Activated T-cell treated with anti-CD3 and anti-CD28 coated beads, Interleukin-2, amount 50 U/mL, for 24 hours (primary cell): ENCODE measurements at places on chromosomes 4 and X.

- H3K27ac ChIP-seq = no peak overlapping the region
- peaks cover 4% of the 10 kb centered on the region for H3K4me1 ChIP-seq
- DNase-seq = no peak
Measured at GRCh38 chr4:150411520-150411919, 170.4 kb upstream of the MAB21L2 start.

DNA sequence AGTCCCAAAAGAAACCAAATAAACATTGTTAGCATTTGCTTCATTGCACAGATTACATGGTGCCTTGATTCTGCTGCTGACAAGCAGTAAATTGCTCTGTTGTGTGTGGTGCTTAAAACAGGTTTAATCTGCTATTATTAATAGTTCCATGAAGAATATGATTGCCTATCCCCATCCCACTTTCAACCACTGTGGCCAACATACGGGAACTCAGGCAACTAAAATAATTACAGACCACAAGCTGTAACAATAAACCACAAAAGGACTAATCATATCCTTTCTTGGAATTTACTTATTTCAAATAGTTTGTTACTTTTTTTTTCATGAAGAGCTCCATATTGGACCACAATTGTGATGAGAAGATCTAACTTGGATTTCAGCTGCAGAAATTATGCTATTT is 131.5 kb downstream of the PACRGL start:
- H3K36me3 ChIP-seq = no peaks in the 10 kb centered on the region
- H3K4me1 ChIP-seq = no peaks in the 10 kb centered on the region
- no peak for DNase-seq
- no peak overlapping the region for H3K4me3 ChIP-seq

DNA sequence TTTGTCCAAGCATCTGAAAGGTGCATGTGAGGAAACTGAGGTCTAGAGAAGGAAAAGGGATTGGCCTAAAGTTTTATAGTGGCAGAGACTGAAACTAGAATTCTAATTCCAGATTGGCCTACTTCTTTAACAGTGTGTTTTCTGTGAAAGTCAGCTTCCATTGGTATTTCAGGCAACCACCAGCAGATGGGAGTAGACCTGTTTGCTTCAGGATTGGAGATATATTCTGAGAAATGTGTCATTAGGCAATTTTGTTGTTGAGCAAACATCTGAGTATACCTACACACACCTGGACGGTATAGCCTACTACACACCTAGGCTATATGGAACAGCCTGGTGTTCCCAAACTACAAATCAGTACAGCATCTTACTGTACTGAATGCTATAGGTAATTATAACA is 207.3 kb upstream of the RADX start:
- peaks cover 47% of the 10 kb centered on the region for H3K27me3 ChIP-seq
- no peaks in the 10 kb centered on the region for H3K4me1 ChIP-seq
- no peak for DNase-seq
- no peak overlapping the region for H3K4me3 ChIP-seq
- H3K27ac ChIP-seq = no peak overlapping the region
- H3K36me3 ChIP-seq = no peaks in the 10 kb centered on the region

DNA sequence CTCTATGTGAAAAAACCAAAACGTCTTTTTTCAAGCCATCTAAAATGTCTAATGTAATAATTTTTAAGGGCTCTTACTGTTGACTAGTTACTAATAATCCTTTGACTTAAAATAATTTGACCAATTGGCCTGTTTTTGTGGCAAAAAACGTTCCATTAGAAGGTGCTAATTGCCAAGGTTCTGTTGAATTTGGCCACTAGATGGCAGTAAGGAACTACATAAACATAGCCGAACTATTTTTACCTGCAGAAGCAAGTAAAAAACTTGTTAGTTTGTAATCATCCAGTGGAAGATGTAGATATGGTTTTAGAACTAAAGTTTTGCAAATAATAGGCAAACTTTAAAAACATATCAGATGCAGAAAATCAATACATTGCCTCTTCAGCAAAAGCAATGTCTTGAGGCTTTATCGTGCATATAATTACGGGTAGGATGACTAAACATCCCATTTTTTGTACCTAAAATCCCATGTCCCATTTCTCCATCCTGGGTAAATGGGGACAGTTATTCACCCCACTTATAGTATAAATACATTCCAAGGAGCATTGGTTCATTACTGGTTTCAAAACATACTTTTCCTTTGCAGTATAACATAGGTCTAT is 57.6 kb downstream of the PROM1 start:
- peaks cover 15% of the 10 kb centered on the region for H3K4me1 ChIP-seq
- no peak overlapping the region for H3K4me3 ChIP-seq
- no peaks in the 10 kb centered on the region for H3K36me3 ChIP-seq

DNA sequence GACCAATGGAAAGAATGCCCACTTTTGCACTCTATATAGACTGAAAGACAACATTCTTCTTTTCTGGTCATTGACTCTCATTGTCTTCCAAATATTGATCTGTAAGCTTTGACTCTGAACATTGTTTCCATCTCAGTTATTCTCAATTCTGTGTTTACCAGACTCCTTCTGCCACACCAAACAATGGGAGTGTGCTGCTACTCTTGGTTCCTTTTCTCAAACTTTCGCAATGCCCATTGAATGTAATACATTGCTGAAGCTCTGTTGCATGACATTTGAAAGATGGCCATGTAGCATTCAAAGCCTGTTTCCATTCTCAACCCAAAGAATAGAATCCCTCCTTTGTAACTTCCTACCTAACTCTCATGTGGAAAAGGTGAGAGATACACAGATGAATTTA is 136.2 kb downstream of the BTC start:
- H3K27me3 ChIP-seq = peaks cover 3% of the 10 kb centered on the region
- no peaks in the 10 kb centered on the region for H3K36me3 ChIP-seq
- H3K4me3 ChIP-seq = no peak overlapping the region
- peaks cover 2% of the 10 kb centered on the region for H3K4me1 ChIP-seq
- no peak overlapping the region for H3K27ac ChIP-seq

- H3K4me1 ChIP-seq = no peaks in the 10 kb centered on the region
- no peak overlapping the region for H3K27ac ChIP-seq
- no peaks in the 10 kb centered on the region for H3K36me3 ChIP-seq
- no peak overlapping the region for H3K4me3 ChIP-seq
Measured at GRCh38 chrX:8939322-8939721, 94.6 kb downstream of the FAM9B start.

DNA sequence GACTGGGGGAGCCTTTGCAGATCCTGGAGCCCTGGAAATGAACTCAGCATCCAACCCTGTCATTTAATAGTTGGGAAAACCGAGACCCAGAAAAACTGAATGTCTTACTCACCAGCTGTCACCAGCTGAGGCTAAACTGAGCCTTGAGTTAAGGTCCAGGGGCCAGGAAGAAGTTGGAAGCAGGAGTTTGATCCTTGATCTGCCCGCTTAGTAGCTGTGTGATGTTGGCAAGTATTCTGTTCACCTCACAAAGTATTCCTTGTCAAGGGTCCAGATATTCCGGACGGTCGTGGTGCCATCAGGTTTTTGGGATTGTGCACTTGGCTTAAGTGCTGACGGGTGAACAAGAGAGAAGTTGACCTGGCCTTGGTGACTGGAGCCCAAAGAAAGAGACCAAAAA is 30.7 kb upstream of the PROM1 start:
- no peaks in the 10 kb centered on the region for H3K4me1 ChIP-seq
- H3K4me3 ChIP-seq = no peak overlapping the region
- H3K27ac ChIP-seq = no peak overlapping the region
- peaks cover 20% of the 10 kb centered on the region for H3K27me3 ChIP-seq
- no peak for DNase-seq

DNA sequence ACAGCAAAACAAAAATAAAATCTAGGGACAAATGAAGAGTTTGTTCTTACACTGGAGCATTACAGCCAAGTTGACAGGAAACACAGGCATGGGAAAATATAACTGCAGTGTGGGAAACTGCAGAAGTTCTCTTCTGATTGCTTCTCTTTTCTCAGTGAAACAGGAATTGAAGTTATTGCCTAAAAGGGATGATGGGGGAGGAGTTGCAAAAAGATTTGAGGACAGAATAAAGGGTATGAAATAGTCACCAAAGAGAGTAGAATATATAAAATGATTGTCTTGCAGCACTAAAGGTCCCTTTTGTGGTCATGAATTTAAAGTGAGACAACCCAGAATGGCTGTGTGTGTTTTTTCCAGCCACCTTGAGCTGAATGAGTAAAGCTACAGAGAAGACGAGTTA is 103.7 kb downstream of the JADE1 start:
- no peaks in the 10 kb centered on the region for H3K36me3 ChIP-seq
- no peak overlapping the region for H3K4me3 ChIP-seq
- no peak for DNase-seq
- no peaks in the 10 kb centered on the region for H3K27me3 ChIP-seq
- peaks cover 6% of the 10 kb centered on the region for H3K4me1 ChIP-seq

GRCh38 chr4:113607998-113608397 is 153.5 kb downstream of the CAMK2D start:
- peak overlapping the region; percentile 71 for H3K27ac ChIP-seq
- H3K4me1 ChIP-seq = peaks cover 43% of the 10 kb centered on the region
- no peak for DNase-seq
- no peak overlapping the region for H3K4me3 ChIP-seq
- H3K27me3 ChIP-seq = no peaks in the 10 kb centered on the region

DNA sequence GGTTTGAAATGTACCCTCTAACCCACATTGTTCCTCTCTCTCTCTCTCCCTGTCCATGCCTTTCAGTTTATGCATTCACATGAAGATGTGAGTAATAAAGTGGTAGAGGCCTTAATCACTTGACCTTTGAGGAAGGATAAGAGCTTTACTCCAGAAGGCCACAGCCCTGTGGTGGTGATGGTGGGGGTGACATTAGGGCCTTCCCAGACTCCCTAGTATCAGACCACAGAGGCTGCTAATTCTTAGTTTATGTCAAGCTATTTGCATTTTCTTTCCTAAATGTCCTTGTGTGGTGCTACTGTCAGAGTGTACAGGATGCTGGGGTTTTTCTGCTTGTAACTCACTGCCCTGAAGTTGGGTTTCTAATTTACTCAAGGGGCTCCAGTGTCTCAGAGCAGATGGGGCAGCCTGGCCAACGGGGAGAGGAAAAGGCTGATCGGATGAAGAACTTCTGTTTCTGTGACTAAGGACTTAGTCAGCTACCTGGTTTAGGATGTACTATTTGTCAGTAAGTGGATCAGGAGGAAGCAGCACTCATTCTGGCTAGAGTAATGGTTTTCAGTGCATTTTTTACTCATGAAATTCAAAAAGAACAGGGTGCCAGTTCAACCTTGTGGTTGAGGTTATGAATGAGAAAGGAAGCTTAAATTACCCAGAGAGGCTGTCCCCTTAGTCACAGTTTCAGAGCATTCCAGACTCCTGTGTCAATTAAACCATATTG is 509.6 kb upstream of the DIPK2B start:
- peak overlapping the region; percentile 89 for H3K27ac ChIP-seq
- H3K36me3 ChIP-seq = no peaks in the 10 kb centered on the region
- H3K27me3 ChIP-seq = peaks cover 50% of the 10 kb centered on the region
- peak; percentile 61 for DNase-seq

DNA sequence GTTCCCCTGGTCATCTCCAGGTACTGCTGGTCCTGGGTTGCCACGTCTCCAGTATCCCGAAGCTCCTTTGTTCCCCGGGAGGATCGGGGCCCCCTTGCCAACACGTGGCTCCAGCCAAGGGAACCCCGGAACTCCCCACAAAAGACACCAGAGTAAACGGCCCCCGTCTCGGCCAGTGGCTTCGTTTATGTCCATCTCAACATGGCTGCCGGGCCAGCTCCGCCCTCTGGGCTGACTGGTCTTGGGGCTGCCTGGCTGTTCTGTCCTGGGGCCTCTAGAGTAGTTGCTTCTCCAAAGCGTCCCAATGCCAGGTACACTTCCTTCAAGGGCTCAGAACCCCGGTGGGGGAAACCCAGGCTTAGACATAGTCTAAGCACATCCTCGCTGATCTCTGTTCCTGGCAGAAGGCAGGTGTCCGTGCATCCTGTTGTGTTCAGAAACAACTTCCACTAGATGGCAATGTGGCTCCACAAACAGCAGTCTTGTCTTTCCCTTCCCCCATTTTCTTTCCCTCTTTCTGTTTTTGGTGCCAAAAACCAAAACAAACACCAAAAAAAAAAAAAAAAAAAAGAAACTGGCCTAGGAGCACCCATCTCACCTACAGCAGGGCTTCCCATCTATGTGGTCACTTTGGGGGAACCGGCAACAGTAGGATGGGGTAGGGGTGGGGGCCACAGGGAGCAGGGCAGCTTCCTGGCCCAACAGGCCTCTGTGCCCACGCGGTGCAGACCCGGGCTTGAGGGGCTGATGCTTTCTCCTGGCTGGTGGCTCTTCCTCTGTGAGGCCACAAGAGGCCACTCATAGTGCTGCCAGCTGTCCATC is 35.3 kb downstream of the NBDY start:
- DNase-seq = peak; percentile 84
- H3K36me3 ChIP-seq = peaks cover 28% of the 10 kb centered on the region
- H3K27ac ChIP-seq = peak overlapping the region; percentile 93
- peak overlapping the region; percentile 86 for H3K4me3 ChIP-seq
- peaks cover 61% of the 10 kb centered on the region for H3K4me1 ChIP-seq

GRCh38 chr4:80409809-80410208 is 74.3 kb downstream of the CFAP299 start:
- H3K4me3 ChIP-seq = no peak overlapping the region
- no peaks in the 10 kb centered on the region for H3K36me3 ChIP-seq
- DNase-seq = no peak
- H3K27ac ChIP-seq = no peak overlapping the region
- no peaks in the 10 kb centered on the region for H3K27me3 ChIP-seq
- H3K4me1 ChIP-seq = no peaks in the 10 kb centered on the region

- H3K36me3 ChIP-seq = no peaks in the 10 kb centered on the region
- peak; percentile 39 for DNase-seq
- peaks cover 13% of the 10 kb centered on the region for H3K4me1 ChIP-seq
- H3K4me3 ChIP-seq = peak within 1 kb of the TSS; percentile 68
- no peak within 1 kb of the TSS for H3K27ac ChIP-seq
Measured at GRCh38 chr4:52750819-52751486, at the start of gene ERVMER34-1. TSS of gene ERVMER34-1 (minus strand) at chr4:52751425. CDS start at chr4:52745520, 5,905 bp downstream.

GRCh38 chr4:145481942-145482208 is 222 bp downstream of the SMAD1 start:
- no peak for DNase-seq
- H3K4me1 ChIP-seq = peaks cover 11% of the 10 kb centered on the region
- no peaks in the 10 kb centered on the region for H3K36me3 ChIP-seq
- no peak overlapping the region for H3K27ac ChIP-seq
- H3K4me3 ChIP-seq = no peak overlapping the region

GRCh38 chr4:139978692-139979091 is 175.3 kb downstream of the MAML3 start:
- no peaks in the 10 kb centered on the region for H3K27me3 ChIP-seq
- H3K36me3 ChIP-seq = no peaks in the 10 kb centered on the region
- peak overlapping the region; percentile 4 for H3K27ac ChIP-seq
- H3K4me1 ChIP-seq = peaks cover 26% of the 10 kb centered on the region
- DNase-seq = no peak
- H3K4me3 ChIP-seq = no peak overlapping the region

DNA sequence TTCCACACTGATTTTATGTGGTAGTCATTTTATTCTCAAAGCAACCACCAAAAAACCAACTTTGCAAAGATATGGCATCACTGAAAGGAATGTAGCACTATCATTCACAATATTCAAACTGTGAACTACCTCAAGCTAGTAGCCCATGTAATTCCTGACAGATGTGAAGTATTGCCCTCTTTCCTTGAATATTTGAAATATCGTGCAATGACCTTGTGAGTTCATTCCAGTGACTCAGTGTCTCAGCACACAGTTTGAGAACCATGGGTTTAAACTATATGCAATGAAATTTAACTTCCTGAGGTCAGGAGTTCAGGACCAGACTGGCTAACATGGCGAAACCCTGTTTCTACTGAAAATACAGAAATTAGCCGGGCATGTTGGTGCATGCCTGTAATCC is 20.9 kb upstream of the IQCM start:
- H3K27ac ChIP-seq = no peak overlapping the region
- no peaks in the 10 kb centered on the region for H3K36me3 ChIP-seq
- DNase-seq = no peak
- H3K4me1 ChIP-seq = no peaks in the 10 kb centered on the region
- no peak overlapping the region for H3K4me3 ChIP-seq
